ENCODE measurements at places on chromosomes 1 and 21.

GRCh38 chr1:211724687-211725196 is 49.3 kb upstream of the NEK2 start:
- DNase-seq: no peak

DNA sequence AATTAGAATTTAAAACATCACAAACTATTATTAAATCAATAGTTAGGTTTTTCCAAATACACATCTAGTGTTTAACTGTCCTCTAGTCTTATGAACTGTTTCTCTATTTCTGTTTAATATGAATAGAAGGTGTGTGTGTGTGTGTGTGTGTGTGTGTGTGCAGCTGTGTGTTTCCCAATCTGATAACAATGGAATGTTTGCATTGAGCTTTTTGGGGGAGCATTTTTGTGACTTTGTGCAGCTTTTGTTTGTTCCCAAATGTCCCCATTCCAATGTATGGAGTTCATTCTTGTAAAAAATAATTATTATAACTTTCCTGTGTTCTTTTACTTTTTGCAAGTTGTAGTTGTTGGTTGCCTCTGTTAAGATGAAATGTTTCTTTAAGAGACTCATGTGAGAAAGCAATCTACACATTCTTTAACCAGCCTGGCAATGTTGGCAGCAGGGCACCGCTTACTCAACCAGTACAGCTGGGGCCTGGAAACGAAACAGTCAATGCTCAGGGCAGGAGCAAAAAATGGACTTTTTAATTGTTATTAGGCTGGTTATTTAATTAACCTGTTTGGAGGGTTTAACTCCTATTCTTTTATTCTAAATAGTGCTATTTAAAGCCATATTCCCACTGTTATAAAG is 354.3 kb downstream of the SRGAP2C start:
- no peak for DNase-seq

DNA sequence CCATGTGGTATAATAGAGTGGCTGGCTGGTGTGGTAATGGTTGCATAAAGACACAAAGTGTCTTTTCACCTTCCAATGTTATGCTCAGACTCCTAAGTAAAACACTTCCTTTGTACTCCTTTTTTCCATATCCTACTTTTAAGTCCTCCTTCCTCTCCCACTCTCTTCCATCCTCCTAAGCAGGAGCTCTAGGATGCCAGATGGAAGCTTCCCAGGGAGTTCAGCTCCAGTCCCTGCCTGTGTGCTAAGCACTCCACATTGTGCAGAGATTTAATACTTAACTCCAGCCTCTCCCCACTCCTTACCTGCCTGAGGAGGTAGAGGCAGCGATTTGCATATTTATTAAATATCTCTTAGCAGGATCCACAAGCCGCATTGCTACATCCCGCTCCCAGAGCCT is 60.5 kb upstream of the IGSF21 start:
- no peak for DNase-seq

- DNase-seq: peak; percentile 75
These were observed 51.0 kb upstream of the BARHL2 start for GRCh38 chr1:90768098-90768497.

- peak; percentile 95 for DNase-seq
These were observed 30.3 kb downstream of the PTPRC start for GRCh38 chr1:198669023-198669698.

GRCh38 chr1:204709960-204710912 is 24.7 kb upstream of the LRRN2 start:
- DNase-seq: no peak

GRCh38 chr1:229146647-229147046 is 124.3 kb upstream of the RAB4A start:
- no peak for DNase-seq

DNA sequence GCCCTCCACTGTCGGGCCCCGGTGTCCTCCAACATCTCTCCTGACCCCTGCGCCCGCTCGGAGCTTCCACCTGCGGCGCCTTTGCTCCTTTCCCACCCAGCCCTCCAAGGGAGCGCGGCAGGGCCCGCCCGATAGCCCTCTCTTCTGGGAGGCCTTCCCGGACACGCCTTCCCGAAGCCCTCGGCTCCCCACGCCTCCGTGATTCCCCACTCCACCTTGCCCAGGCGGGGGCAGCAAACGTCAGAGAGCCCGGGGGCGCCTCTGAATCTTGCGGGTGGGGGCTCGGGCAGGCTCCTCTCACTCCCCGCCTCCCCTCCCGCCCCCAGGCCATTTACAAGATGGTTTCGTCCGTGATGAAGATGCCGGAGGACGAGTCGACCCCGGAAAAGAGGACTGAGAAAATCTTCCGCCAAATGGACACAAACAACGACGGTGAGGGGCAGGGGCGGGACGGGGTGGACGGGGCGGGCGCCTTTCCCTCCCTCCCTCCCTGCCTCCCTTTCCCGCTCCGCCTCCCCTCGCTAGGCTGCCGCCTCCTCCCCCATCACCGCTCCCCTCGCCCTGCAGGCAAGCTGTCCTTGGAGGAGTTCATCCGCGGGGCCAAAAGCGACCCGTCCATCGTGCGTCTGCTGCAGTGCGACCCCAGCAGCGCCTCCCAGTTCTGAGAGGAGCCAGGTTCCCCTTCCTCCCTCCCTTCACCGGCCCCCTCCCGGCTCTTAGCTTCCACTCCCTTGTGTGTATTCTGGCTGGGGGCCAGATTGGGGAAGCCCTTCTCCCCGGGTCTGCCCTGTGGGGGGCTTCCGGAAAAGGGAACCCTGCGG is 7.1 kb downstream of the HPCA start:
- no peak for DNase-seq

DNA sequence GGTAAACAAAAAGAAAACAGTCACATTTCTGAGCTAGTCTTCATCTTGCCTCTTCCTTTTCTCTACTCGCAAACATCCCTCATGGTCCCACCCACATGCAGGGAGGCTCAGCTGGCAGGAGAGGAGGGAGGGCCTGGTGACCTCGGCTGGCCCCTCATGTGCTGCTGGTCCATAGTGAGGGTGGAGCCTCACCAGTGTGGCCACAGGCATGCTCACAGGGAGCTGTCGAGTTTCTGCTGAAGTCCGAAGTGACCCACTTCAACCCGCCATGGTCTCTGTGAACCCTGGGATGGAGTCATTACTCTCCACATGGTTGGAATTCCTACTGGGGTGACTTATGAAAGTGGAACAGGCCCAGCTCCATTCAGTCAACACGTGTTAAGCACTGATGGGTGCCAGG is 253.4 kb downstream of the RHOU start:
- no peak for DNase-seq

GRCh38 chr1:247212627-247213617 is 41.1 kb upstream of the ZNF124 start:
- no peak for DNase-seq

- no peak for DNase-seq
These were observed 6.9 kb upstream of the TMEM269 start for GRCh38 chr1:42777852-42778251.

DNA sequence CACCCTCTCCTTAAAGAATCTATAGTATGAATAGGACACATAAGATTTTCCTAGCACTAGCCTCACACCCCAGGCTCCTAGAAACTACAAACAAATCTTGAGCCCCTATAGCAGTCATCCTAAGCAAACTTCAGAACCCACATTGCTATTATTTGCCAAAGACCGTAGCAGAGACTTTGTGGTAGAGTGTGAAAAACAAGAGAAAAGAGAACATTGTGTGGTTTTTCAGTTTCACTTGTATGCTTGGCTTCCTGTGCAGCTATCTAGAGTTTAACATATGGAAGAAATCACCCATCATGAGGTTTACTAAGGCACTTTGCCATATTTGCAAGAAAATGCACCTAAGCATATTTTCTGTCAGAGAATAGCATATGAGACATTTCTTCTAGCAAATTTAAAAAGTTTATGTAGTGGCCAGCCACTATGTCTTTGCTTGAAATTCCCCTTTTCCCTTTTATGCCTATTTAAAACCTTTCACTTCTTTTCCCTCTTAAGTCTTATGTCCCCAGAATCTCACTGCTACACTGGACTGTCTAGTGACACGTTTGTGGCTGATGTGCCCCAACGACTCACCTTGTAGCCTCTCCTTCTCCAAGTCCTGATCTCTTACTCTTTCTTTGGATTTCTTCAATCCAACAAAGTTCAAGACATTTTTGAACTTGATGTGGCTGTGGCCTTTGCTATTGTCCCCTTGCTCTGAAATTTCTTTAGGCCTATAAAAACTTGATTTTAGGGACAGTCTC is 25.6 kb downstream of the CCDC190 start:
- DNase-seq: no peak

DNA sequence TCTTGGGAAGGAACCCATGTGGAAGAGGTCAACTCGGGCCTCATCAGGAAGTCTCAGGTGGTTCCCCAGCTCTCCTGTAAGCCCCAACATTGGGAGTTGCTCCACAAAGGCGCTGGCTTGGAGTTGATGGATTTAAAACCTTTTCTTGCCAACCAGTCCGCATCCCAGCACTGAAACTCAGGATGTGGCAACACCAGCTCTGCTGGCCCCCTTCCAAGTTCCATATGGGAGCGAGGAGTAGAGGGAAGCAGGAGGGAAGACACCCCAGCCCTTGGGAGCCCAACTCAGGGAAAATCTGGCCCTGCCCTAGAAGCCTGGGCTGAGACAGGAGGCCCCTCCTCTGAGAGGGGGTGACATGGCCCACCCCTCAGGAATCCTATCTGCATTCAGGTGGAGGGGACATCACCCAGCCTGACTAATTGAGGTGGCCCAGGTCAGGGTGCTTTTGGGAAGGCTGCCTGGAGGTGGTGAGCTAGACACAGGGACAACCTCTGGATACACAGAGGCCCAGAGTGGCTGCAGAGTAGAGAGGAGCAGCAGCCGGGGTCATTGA is 33.1 kb upstream of the DMBX1 start:
- peak; percentile 20 for DNase-seq

- no peak for DNase-seq
These were observed 1.9 kb downstream of the TFF1 start for GRCh38 chr21:42364304-42364865.

DNA sequence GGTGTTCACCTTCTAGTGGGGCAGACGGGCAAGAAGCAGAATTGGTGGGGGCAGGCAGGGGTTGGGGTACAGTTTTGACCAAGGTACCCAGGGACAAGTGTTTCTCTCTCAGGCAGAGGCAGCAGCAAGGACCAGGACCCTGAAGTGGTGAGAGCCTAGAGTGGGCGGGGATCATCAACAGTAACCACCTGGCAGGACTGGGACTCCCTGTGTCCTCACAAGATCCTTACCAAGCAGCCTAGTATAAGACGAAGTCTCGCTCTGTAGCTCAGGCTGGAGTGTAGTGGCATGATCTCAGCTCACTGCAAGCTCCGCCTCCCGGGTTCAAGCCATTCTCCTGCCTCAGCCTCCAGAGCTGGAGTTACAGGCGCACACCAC is 3.2 kb upstream of the NADK start:
- DNase-seq: no peak

GRCh38 chr1:197955486-197956394 is 38.6 kb downstream of the LHX9 start:
- DNase-seq: no peak

DNA sequence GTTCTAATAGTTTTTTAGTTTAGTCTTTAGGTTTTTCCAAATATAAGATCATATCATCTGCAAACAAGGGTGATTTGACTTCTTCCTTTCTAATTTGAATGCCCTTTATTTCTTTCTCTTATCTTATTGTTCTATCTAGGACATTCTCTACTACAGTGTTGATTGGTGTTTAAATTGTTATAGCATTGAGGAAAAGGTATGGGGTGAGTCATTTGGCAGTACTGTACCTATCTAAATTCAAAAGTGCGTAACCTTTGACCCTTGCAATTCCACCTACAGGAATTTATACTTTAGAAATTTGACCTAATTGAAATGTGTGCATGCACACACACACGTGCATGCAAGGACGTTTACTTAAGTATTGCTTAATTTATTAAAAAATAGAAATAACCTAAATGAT is 78.3 kb downstream of the MAB21L3 start:
- no peak for DNase-seq

GRCh38 chr1:5688081-5689077 is 303.8 kb downstream of the NPHP4 start:
- no peak for DNase-seq

- no peak for DNase-seq
These were observed 189.0 kb downstream of the CENPF start for GRCh38 chr1:214791961-214792360.

DNA sequence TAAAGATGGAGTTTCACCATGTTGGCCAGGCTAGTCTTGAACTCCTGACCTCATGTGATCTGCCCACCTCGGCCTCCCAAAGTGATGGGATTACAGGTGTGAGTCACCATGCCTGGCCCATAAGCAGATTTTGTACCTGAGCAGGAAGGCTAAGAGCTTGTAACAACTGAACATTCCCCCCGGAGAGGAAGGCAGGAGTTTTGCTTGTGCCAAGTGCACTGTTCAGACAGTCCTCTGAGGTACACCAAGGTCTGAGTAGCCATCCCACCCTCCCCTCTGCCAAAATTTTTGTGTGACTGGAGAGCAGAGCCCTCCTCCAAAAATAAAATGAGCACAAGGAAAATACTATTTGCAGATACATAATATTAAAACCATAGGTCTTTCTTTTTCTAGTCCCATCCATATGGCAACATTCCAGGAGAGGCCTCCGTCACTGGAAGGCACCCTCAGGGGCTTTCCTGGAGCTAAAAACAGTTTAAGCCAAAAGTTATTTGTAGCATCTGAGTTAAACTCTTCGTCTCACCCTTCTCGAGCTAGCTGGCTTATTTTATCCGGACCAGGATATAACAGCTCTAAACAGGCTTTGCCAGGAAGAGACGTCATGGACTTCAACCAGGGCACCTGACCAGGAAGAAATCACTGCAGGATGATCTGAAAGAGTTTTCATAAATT is 27.2 kb downstream of the CAPN2 start:
- DNase-seq: no peak

- no peak for DNase-seq
These were observed 17.5 kb downstream of the KLHL12 start for GRCh38 chr1:202909494-202909893.

DNA sequence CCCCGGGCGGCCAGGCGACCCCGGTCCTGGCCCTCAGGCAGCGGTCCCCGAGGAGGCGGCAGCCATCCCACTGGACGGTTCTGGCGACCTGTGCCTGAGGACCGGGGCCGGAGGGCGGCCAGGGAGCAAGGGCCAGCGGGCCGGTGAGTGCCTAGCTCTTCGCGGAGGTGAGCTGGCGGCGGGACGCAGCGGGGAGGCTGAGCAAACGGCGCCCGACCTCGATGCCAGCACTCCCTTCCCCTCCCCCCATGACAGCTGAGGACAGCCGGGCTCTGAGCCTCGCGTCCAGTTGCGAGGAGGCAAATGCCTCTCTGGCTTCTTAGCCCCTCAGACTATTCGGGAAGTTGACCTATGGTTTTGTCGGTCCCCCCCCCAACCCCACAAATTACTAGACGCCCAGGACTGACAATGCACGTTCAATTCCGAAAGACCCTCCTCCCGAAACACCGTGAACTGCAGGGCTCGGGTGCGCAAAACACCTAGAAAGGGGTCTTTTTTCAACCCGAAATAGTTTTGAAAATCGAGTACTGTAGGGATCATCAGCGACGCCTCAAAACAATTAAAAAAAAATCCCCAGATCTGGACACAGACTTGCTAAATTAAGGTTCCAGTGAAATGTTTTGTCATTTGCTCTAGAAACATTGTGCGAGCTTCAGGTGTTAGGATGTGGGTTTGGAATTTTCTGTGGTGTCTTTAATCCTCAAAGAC is 8.3 kb downstream of the CDKN2C start:
- DNase-seq: peak; percentile 73
